CD4-positive, alpha-beta T cell treated with Interleukin-15 for 1 hour (primary cell): ENCODE measurements at places on chromosomes 11 and 22.

- DNase-seq, result no peak
These were observed 1.7 kb downstream of the E2F8 start for GRCh38 chr11:19239039-19239438.

- peak; percentile 17 for DNase-seq
These were observed 2.7 kb downstream of the AHNAK start for GRCh38 chr11:62543680-62544444.

DNA sequence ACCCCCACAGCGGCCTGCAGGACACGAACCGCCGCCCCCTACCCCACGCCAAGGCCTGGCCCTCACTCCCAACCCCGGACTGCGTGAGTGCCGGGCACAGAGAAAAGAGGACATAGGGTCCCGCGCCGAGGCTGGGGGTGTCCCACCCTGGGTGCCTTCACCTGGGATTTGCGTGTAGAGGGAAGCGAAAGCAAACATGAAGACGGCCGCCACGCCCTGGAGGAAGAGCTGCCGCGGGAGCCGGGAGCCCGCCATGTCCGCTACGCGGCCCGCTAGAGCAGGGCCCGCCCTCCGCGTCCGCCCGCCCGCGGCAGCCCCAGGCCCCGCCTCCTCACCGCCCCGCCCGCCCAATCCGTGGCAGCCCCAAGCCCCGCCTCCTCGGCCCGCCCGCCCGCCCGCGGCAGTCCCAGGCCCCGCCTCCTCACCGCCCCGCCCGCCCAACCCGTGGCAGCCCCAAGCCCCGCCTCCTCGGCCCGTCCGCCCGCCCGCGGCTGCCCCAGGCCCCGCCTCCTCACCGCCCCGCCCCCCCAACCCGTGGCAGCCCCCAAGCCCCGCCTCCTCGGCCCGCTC lies at the start of gene LMF2:
TSS of gene LMF2 (minus strand) at position 282 of the 570 bp plus-strand sequence. CDS start at position 255, 27 bp downstream.
- DNase-seq, result peak; percentile 93

DNA sequence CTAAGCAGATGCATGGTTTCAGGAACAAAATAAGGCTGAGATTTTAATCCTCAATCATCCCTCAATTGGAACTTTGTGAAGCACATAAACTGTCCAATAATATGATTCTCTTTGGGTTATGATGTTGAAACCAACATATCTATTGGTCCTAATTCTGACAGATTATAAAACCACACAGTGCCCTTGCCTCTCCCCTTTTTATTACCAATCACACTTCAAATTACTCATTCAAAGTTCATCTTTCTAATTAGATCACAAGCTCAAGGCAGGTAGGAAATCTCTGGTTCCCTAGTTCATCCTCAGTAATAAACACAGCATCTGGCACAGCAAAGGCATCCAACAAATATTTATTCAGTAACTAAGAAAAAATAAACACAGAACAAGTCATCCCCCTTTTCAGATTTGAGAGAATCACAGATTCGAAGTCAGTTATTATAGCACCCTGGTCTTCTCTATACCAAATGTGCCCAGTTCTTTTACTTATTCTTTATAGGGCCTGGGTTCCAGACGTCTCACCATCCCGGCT lies 611.6 kb downstream of the INSC start:
- no peak for DNase-seq

GRCh38 chr11:10934293-10934860 lies 76.5 kb upstream of the ZBED5 start:
- no peak for DNase-seq

- no peak for DNase-seq
These were observed 4.6 kb downstream of the BID start for GRCh38 chr22:17769716-17770082.
